ENCODE measurements at places on chromosomes 2 and 18.

GRCh38 chr18:43680096-43680495 is 402.8 kb upstream of the SYT4 start:
- H3K4me3 ChIP-seq, result no peak overlapping the region
- no peak overlapping the region for H3K27ac ChIP-seq
- no peaks in the 10 kb centered on the region for H3K36me3 ChIP-seq
- no peaks in the 10 kb centered on the region for H3K27me3 ChIP-seq
- no peaks in the 10 kb centered on the region for H3K4me1 ChIP-seq

DNA sequence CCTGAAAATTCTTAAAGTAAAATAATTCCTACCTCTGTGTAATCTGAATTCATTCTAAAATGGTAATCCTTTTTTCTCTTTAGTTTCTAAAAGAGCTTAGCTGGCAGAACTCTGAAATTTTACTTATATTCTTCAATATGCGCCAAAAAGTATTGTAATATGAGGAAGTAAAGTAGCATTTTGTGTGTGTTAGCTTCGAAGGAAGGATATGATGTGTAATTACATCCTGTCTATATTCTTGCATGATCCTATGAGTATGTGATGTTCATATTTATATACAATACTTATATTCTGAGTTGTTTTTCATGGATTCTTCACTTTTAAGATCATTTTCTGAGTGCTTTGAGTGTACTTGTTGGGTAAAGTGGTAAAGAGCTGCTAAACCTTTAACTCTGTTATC is 402.9 kb upstream of the PKDCC start:
- no peaks in the 10 kb centered on the region for H3K36me3 ChIP-seq
- H3K4me1 ChIP-seq, result no peaks in the 10 kb centered on the region
- no peak overlapping the region for H3K4me3 ChIP-seq
- H3K27ac ChIP-seq, result no peak overlapping the region

- no peaks in the 10 kb centered on the region for H3K36me3 ChIP-seq
- peak; percentile 75 for DNase-seq
- peaks cover 36% of the 10 kb centered on the region for H3K4me1 ChIP-seq
- no peaks in the 10 kb centered on the region for H3K27me3 ChIP-seq
- H3K27ac ChIP-seq, result peak overlapping the region; percentile 41
- H3K4me3 ChIP-seq, result no peak overlapping the region
Measured at GRCh38 chr2:201040867-201041628, 30.4 kb downstream of the HYCC2 start.

GRCh38 chr2:215141706-215142105 is 3.3 kb upstream of the ABCA12 start:
- H3K4me1 ChIP-seq, result no peaks in the 10 kb centered on the region
- DNase-seq, result no peak
- H3K4me3 ChIP-seq, result no peak overlapping the region
- no peaks in the 10 kb centered on the region for H3K27me3 ChIP-seq

GRCh38 chr18:56565046-56565445 is 73.3 kb downstream of the TXNL1 start:
- H3K27ac ChIP-seq, result no peak overlapping the region
- H3K27me3 ChIP-seq, result no peaks in the 10 kb centered on the region
- no peak for DNase-seq
- no peak overlapping the region for H3K4me3 ChIP-seq

- no peaks in the 10 kb centered on the region for H3K27me3 ChIP-seq
- H3K4me1 ChIP-seq, result peaks cover 12% of the 10 kb centered on the region
- DNase-seq, result peak; percentile 65
- H3K4me3 ChIP-seq, result no peak overlapping the region
- no peaks in the 10 kb centered on the region for H3K36me3 ChIP-seq
- H3K27ac ChIP-seq, result no peak overlapping the region
Measured at GRCh38 chr2:190781604-190782198, 98.9 kb upstream of the GLS start.

GRCh38 chr2:75892490-75892889 is 181.8 kb upstream of the GCFC2 start:
- no peaks in the 10 kb centered on the region for H3K36me3 ChIP-seq
- no peaks in the 10 kb centered on the region for H3K27me3 ChIP-seq
- H3K4me3 ChIP-seq, result no peak overlapping the region
- H3K4me1 ChIP-seq, result no peaks in the 10 kb centered on the region

GRCh38 chr2:107068069-107068916 is 182.3 kb upstream of the ST6GAL2 start:
- no peak overlapping the region for H3K4me3 ChIP-seq
- no peaks in the 10 kb centered on the region for H3K27me3 ChIP-seq
- peaks cover 2% of the 10 kb centered on the region for H3K4me1 ChIP-seq
- no peaks in the 10 kb centered on the region for H3K36me3 ChIP-seq
- H3K27ac ChIP-seq, result no peak overlapping the region

DNA sequence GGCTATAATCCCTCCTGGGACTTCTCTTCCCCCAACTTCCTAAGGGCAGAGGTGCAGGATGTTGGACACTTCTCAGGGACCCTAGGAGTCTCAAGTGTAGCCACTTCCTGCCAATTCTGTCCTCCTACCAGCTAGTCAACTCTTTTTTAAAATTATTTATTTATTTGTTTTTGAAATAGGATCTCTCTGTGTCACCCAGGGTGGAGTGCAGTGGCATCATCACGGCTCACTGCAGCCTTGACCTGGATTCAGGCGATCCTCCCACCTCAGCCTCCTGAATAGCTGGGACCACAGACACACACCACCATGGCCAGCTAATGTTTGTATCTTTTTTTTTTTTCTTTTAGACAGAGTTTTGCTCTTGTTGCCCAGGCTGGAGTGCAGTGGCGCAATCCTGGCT is 11.5 kb downstream of the SFTPB start:
- H3K4me1 ChIP-seq, result no peaks in the 10 kb centered on the region
- H3K27ac ChIP-seq, result no peak overlapping the region
- H3K4me3 ChIP-seq, result no peak overlapping the region
- no peak for DNase-seq
- H3K36me3 ChIP-seq, result no peaks in the 10 kb centered on the region

DNA sequence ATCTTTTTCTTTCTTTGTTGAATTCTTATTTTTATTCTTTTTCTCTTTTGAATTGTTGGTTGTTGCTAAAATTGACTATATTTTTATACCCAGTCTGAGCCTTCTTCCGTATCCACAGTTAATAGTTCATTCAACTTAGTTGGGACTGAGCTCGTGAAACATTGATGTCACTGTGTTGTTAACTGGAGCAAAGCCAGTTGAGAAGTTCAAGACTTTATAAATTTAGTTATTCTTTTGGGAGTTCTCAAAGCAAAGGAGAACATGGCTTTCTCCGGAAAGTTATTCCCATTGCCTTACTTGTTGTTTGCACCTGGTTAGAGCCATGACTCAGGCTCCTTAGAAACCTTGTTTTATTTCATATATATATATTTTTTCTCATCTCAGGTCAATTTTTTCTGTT is 8.8 kb downstream of the CTLA4 start:
- H3K36me3 ChIP-seq, result no peaks in the 10 kb centered on the region
- H3K4me3 ChIP-seq, result no peak overlapping the region
- H3K4me1 ChIP-seq, result no peaks in the 10 kb centered on the region
- H3K27ac ChIP-seq, result no peak overlapping the region
- no peak for DNase-seq

DNA sequence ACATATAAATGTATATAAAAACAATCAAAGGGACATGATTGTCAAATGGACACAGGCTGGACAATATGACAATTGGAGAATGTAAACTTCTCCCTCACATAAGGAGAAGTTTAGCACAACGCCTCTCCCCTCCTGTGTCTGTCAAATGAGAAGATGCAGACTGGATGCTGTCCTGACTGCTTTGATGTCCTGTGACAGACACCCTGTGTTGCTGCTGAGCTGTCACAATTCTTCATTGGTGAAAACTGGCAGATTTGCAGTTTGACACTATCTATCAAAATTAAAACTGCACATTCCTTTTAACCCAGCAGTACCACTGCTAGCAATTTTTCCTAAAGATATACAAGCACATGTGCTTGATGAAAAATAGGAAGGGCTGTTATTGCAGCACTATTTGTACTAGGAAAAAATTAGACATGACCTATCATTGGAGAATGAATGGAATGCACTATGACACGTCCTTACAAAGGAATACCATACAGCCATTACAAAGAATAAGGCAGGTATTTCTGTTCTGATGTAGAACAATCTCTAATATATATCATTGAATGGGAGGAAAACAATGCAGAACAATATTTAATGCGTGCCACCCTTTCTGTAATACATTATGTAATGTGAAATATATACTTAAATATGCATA is 12.4 kb downstream of the DPYSL5 start:
- H3K4me1 ChIP-seq, result no peaks in the 10 kb centered on the region
- DNase-seq, result no peak
- no peak overlapping the region for H3K27ac ChIP-seq
- H3K36me3 ChIP-seq, result no peaks in the 10 kb centered on the region
- H3K27me3 ChIP-seq, result no peaks in the 10 kb centered on the region

- H3K27ac ChIP-seq, result no peak overlapping the region
- H3K4me3 ChIP-seq, result no peak overlapping the region
- no peak for DNase-seq
- no peaks in the 10 kb centered on the region for H3K4me1 ChIP-seq
- H3K36me3 ChIP-seq, result peaks cover 37% of the 10 kb centered on the region
- no peaks in the 10 kb centered on the region for H3K27me3 ChIP-seq
Measured at GRCh38 chr2:177484180-177484795, 91.7 kb downstream of the AGPS start.

DNA sequence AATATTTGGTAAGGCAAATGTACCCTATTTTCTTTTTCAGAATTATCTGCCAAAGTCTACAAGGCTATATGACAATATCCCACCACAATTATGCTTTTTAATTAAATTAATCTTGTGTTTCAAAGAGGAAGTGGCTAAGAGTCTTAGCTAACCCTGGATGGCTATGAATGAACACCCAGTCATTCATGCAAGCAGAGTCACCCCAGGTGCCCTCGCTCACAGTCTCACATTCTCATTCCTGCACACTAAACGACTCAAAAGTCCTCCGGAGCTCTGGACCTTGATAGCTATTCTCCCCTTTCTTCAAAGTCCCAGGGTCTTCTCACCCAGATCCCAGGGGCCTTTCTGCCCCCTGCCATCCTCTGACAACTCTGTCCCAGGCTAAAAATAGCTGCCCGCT is 42.1 kb upstream of the MRPL19 start:
- DNase-seq, result no peak
- H3K4me1 ChIP-seq, result peaks cover 56% of the 10 kb centered on the region
- H3K27me3 ChIP-seq, result no peaks in the 10 kb centered on the region
- no peak overlapping the region for H3K27ac ChIP-seq
- H3K36me3 ChIP-seq, result no peaks in the 10 kb centered on the region

DNA sequence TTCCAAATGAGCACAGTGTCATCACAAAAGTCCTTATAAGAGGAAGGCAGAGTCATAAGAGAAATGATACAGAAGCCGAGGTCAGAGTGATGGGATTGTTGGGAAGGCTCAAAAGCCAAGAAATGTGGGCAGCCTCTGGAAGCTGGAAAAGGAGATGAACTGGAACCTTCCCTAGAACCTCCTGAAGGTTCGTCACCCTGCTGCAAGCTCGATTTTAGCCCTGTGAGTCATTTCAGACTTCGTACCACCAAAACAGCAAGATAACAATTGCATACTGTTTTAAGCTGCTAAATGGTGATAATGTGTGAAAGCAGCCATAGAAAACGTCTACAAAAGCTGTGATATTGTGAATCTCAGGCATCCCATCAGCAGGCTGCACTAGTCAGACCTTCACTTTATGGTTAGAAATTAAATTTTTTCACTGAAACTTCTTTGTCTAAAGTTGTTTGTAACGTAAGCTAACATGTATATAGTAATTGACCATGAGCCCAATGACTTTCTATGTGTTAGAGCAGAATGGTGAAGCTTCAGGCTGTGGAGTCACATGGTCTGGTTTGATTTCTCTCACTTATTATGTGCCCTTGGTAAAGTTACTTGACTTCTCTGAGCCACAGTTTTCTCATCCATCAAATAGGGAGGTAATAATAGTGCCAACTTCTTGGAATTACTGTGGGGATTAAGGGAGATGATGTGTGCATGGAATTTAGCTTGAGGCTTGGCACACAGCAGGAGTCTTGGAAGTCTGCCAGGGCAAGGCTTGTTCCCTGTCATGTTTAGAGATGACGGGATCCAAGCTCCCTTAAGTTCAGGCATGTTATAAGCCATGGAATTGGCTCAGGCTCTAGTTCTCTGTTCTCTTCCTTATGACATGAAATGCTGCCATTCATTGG is 132.0 kb upstream of the CCDC195 start:
- H3K27me3 ChIP-seq, result peaks cover 23% of the 10 kb centered on the region
- no peak overlapping the region for H3K27ac ChIP-seq
- no peak overlapping the region for H3K4me3 ChIP-seq
- no peaks in the 10 kb centered on the region for H3K36me3 ChIP-seq
- no peak for DNase-seq

DNA sequence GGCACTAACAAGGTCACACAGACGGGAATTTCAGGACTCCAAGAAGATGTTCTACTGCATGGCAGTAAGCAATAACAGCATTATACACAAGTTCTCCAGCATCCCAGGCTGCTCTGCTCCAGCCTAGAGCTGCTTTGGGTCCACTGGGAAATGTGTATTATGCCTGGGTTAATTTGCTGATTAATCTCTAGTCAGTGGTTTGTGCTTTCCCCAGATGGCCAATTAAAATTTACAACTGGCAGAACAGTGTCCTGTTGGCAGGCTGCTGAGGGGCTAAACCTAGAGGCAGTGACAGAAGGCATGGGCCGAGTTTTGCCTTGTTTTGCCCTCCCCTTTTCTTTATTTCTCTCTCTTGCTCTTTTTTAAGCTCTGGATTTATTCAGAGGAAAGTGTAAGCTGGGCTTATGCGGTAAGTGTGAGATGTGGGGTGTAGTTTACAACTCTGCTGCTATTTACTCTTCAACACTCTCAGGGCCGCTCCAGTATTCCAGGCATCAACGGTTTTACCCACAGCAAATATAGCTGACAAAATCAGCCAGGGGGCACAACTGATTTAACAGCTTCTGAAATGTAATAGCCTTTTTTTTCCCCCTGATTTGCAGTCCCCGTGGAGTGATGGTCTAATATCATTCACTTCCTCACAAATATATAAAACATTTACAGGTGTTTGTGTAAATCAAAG is 348.0 kb downstream of the GPD2 start:
- H3K4me1 ChIP-seq, result no peaks in the 10 kb centered on the region
- no peak for DNase-seq
- H3K27ac ChIP-seq, result no peak overlapping the region
- no peak overlapping the region for H3K4me3 ChIP-seq
- H3K27me3 ChIP-seq, result no peaks in the 10 kb centered on the region
- no peaks in the 10 kb centered on the region for H3K36me3 ChIP-seq

- no peaks in the 10 kb centered on the region for H3K36me3 ChIP-seq
- H3K4me1 ChIP-seq, result no peaks in the 10 kb centered on the region
- no peak for DNase-seq
- no peaks in the 10 kb centered on the region for H3K27me3 ChIP-seq
- no peak overlapping the region for H3K27ac ChIP-seq
Measured at GRCh38 chr18:79227621-79228020, 158.4 kb downstream of the ATP9B start.

- H3K27me3 ChIP-seq, result no peaks in the 10 kb centered on the region
- H3K36me3 ChIP-seq, result no peaks in the 10 kb centered on the region
- no peak for DNase-seq
- H3K27ac ChIP-seq, result no peak overlapping the region
Measured at GRCh38 chr2:171803757-171804156, 90.3 kb downstream of the SLC25A12 start.
